Brain microvascular endothelial cell (primary cell): ENCODE measurements at places on chromosomes 4 and X.

GRCh38 chr4:39178706-39179105 lies 3.6 kb upstream of the WDR19 start:
- DNase-seq: no peak

DNA sequence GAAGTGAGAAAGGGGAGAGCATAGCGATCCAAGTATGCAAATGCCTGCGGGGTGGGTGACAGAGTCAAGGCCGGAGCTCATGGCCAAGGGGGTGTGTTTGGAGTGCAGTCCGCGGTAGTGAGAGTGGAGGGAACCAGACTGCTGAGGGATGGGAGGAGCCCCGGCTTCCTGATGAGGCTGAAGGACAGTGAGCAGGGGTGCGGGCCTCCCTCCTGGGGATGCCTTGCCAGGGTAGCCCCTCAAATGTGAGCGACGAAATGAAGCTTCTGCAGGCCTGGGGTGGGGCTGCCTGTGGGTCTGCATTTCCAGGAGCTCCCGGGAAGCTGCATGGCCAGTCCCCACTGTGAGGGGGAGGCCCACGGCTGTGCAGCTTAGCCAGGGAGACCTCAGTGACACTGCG lies 45.0 kb downstream of the PSAPL1 start:
- DNase-seq: no peak

DNA sequence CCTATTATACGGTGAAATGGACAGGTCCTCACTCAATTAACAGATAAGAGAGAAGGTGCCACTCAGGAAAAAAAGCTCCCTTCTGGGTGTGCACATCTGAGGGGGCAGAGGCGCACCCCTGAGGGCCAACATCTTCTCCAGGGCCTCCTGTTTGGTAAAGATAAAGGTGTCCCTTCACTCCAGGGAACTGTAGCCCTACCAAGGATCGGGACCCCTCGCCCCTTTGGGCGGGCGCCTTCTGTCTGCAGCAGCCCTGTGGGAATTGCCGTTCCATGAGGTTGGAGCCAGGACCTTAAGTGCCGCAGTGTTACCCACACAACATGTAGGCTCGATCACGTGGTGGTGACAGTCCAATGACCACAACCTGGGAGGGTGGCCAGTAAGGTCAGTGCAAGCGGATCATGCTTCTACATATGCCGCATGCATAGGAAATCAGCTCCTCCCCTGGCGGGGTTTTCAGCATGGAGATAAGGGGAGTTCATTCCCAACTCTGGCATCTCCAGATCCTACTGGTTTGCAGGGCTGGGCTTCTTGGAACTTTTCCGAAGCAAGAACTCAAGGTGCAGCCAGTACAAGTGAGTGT lies 253.3 kb downstream of the EVC2 start:
- DNase-seq: no peak

- DNase-seq: no peak
Observed at GRCh38 chrX:50798783-50799182, 15.2 kb downstream of the SHROOM4 start.

DNA sequence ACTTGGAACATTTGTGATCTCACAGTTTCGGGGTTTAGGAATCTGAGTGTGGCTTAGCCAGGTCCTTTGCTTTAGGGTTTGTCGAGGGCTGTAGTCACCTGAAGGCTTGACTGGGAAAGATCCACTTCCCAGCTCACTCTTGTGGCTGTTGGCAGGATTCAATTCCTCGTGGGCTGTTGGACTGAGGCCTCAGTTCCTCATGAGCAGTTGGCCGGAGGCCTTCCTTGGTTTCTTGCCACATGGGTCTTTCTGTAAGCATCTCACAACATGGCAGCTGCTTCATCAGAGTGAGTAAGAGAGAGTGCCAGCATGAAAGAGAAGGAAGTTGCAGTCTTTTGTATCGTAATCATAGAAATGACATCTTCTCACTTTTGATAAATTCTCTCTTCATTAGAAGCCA lies 11.1 kb downstream of the TXLNG start:
- DNase-seq: no peak

- DNase-seq: no peak
Observed at GRCh38 chr4:92599044-92599443, 295.3 kb downstream of the GRID2 start.

DNA sequence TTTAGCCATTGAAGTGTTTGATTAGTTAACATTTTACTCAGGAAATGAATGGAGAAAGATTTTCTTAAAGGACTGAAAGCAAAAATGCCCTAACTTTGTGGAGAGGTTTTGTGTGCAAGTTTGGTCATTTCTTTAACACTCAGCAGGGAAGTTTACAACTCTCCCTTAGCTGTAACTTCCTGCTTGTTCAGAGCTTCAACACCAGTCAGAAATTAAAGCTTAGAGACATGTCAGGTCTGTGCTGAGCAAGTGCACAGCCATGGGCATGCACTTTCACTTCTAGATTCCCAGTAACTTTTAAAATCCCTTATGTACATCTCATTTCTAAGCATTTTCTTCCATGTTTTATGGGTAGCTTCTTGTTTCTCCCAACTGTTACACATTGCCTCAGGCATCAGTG lies 326.0 kb downstream of the ACTRT1 start:
- no peak for DNase-seq

- no peak for DNase-seq
Observed at GRCh38 chr4:24514808-24515207, 69.5 kb downstream of the DHX15 start.
